Smooth muscle cell of bladder (primary cell): ENCODE measurements at places on chromosomes 3 and 15. TPM values are rescaled to one million over a fixed set of nuclear protein-coding genes. Genes with fewer than 3 reads are reported as not detected.

MUC20 gene
- 0.57 and 0.74 TPM in 2 replicates for total RNA-seq

SYNM gene
- 3.6 and 6.2 TPM in 2 replicates for total RNA-seq

MOBP gene
- 2.3 TPM in 1 of 2 replicates, not detected in the other for total RNA-seq

IGSF10 gene
- 0.71 and 6.1 TPM in 2 replicates for total RNA-seq

TEX55 gene
- total RNA-seq, result not detected in 2 replicates

MBNL1 gene
- total RNA-seq, result 171 and 229 TPM in 2 replicates

CCR9 gene
- not detected in 2 replicates for total RNA-seq

FEZF2 gene
- not detected in 2 replicates for total RNA-seq

FRMD5 gene
- 1.6 and 5.0 TPM in 2 replicates for total RNA-seq

TNFSF10 gene
- 3.0 and 5.4 TPM in 2 replicates for total RNA-seq

EBLN2 gene
- total RNA-seq, result 4.3 and 4.6 TPM in 2 replicates

TM4SF4 gene
- not detected in 2 replicates for total RNA-seq

C2CD4B gene
- 0.28 TPM in 1 of 2 replicates, not detected in the other for total RNA-seq

IGF2BP2 gene
- total RNA-seq, result 28.8 and 29.3 TPM in 2 replicates

KAT2B gene
- 5.3 and 5.9 TPM in 2 replicates for total RNA-seq

MST1R gene
- 0.14 and 0.55 TPM in 2 replicates for total RNA-seq

KLHL40 gene
- not detected in 2 replicates for total RNA-seq

NECTIN3 gene
- total RNA-seq, result 34.9 and 43.1 TPM in 2 replicates

GOLGA6A gene
- total RNA-seq, result 0.14 TPM in 1 of 2 replicates, not detected in the other

SMAD6 gene
- 15.5 and 31.3 TPM in 2 replicates for total RNA-seq

RPP14 gene
- total RNA-seq, result 9.1 and 12.2 TPM in 2 replicates

FBXO40 gene
- total RNA-seq, result not detected in 2 replicates

ABI3BP gene
- total RNA-seq, result 1.3 and 4.3 TPM in 2 replicates

PIGX gene
- total RNA-seq, result 15.5 and 20.1 TPM in 2 replicates

RARB gene
- 4.4 and 10.3 TPM in 2 replicates for total RNA-seq

IL20RB gene
- 2.7 and 12.5 TPM in 2 replicates for total RNA-seq

SRGAP3 gene
- total RNA-seq, result 3.6 and 6.7 TPM in 2 replicates

ZNF445 gene
- 5.5 and 7.4 TPM in 2 replicates for total RNA-seq

LRRIQ4 gene
- total RNA-seq, result not detected in 2 replicates

CD80 gene
- 0.14 TPM in 1 of 2 replicates, not detected in the other for total RNA-seq

CAND2 gene
- total RNA-seq, result 3.1 and 3.2 TPM in 2 replicates

PLSCR2 gene
- total RNA-seq, result not detected in 2 replicates

TRIM42 gene
- not detected in 2 replicates for total RNA-seq

SCN11A gene
- total RNA-seq, result under 0.01 TPM in 2 replicates

TGM4 gene
- not detected in 2 replicates for total RNA-seq
